ENCODE measurements at places on chromosomes 11 and 22.

- DNase-seq, result no peak
Observed at GRCh38 chr22:28395520-28395919, 284.1 kb downstream of the TTC28 start.

DNA sequence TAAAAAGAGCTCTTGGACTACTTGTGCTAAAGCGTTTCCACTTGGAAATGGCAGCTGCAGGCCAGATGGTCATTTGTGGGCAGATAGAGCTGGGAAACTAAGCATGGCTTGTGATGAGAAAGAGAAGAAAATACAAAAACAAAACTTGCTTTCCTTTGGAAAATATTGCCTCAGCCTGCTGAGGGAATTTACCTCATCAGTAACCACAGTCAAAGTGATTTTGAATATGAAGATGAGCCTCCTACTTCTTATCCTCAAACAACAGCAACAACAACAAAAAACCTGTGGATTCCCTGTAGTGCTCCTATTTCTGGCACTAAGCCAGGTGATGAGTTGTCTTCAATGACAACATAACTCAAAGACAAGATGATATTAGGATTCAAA, 62.7 kb upstream of the FIBIN start:
- peak; percentile 37 for DNase-seq

DNA sequence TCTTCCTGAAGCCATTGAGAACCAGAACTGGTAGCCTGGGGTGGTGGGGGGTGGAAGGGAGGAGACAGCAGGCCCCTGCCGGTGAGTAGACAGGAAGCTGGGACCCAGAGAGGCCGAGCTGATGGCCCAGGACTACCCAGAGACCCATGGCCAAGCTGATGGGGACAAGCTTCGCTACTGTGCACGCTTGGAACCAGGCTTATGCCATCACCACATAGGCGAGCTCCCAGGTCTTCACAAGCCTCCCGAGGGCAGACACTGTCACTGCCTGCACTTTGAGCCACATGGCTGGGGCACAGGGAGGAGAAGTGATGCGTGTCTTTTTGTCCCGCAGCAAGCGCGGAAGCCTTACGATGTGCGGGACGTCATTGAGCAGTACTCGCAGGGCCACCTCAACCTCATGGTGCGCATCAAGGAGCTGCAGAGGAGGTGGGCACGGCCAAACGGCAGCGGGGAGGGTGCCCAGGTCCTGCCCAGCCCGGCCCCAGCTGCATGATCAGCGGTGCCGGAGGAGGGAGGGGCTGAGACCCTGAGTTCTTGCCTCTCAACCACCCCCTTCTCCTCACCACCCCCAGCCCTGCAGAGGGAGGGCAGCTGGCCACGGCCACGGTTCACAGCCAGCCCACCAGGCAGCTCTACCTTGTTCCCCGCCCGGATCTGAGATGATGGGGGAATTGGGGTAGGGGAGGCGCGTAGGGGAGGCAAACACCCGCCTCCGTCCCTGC, 76.0 kb upstream of the KCNQ1OT1 start:
- DNase-seq, result no peak

- no peak for DNase-seq
Observed at GRCh38 chr11:9916480-9916879, 252.6 kb downstream of the SWAP70 start.

- DNase-seq, result no peak
Observed at GRCh38 chr11:26244207-26244606, 87.7 kb upstream of the ANO3 start.

- no peak for DNase-seq
Observed at GRCh38 chr11:113457784-113458183, 17.4 kb downstream of the DRD2 start.

- no peak for DNase-seq
Observed at GRCh38 chr22:36259615-36260300, 6.8 kb downstream of the APOL1 start.

DNA sequence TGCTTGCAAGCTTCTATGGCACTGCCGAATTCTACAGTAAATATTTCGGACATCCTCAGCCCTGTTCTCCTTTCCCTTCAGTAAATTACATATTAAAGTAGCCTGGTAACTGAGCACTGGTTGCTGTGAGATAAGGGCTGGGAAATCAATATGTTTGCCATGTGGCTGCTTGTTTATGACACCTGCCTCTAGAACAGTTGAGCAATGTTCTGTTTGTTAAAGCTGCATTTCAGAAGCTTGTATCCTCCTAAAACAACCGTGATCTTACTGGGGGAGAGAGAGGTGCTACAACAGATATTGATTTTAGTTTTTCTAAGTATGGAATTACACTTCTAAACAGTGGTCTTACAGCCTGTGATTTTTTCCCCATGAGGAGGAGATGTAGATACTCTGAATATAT, 39.4 kb downstream of the ZBTB16 start:
- peak; percentile 92 for DNase-seq

- DNase-seq, result no peak
Observed at GRCh38 chr11:70644343-70645060, 246.2 kb downstream of the CTTN start.

- peak; percentile 70 for DNase-seq
Observed at GRCh38 chr11:22130462-22131053, 62.3 kb upstream of the ANO5 start.

- DNase-seq, result no peak
Observed at GRCh38 chr11:75277991-75278790, 37.6 kb downstream of the TPBGL start.

GRCh38 chr11:12409621-12410005, 32.2 kb downstream of the PARVA start:
- DNase-seq, result no peak

- DNase-seq, result no peak
Observed at GRCh38 chr22:23383491-23384361, 196.4 kb downstream of the IGLL1 start.

- DNase-seq, result no peak
Observed at GRCh38 chr11:85772695-85773094, 38.2 kb downstream of the SYTL2 start.

GRCh38 chr11:122100037-122100755, 15.8 kb downstream of the BLID start:
- DNase-seq, result no peak

GRCh38 chr11:47523490-47524225, 29.3 kb downstream of the CELF1 start:
- peak; percentile 67 for DNase-seq

DNA sequence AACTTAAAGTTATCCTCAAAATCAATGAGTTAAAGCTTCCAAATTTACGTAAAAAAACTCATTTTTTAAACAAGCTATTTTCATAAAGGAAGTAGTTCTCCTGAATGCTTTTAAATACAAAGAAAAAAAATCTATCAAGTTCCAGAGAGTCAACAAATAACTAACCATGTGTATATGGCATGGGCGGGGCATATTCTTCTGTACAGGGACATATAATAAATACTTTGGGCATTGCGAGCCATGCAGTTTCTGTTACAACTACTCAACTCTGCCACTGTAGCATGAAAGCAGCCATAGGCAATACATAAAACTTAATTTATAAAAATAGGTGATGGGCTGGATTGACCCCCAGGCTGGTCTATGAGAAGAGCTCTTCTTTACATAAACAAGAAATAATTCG, 57.8 kb downstream of the BTBD10 start:
- no peak for DNase-seq

- DNase-seq, result no peak
Observed at GRCh38 chr22:20639750-20640149, 132.3 kb downstream of the MED15 start.

GRCh38 chr11:64881476-64881875, 3.1 kb upstream of the EHD1 start:
- no peak for DNase-seq

DNA sequence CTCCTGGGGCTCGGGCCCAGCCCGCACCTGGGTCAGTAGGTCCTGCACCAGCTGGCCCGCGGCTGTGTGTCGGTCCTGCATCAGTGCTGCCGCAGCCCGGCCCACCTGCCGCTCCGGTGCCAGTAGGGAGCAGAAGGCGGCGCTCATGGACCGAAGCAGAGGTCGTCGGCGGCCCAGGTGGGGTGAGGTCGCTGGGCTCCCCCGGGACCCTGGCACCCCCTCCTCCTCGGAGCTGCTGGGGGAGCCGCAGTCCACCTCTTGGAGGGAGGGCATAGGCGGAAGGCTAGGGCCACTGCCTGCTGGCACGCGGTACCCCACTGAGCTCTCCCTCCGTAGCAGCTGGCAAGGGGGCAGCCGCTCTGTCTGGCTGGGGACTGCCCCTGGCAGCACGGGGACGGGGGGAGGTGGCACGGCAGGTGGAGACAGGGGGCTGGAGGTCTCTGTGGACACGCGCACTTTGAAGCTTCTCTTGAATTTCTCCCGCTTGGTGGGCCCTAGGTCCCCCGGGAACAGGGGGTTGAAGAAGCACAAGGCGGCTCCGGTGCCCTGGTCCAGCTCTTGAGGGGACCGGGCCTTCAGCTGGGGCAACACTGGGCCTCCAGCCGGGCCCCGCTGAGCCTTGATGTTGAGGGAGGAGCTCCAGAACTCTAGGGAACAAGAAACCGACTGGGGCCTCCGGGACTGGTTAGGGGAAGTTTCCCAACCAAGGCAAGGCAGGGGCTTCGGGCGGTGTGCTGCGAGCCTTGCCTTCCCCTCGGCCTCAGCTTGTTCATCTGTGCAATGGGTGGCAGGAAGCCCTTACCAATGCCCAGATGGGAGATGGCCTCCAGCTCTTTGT, 1.4 kb downstream of the RIN1 start:
- DNase-seq, result no peak

GRCh38 chr11:106160494-106160893, 83.0 kb downstream of the AASDHPPT start:
- DNase-seq, result no peak

DNA sequence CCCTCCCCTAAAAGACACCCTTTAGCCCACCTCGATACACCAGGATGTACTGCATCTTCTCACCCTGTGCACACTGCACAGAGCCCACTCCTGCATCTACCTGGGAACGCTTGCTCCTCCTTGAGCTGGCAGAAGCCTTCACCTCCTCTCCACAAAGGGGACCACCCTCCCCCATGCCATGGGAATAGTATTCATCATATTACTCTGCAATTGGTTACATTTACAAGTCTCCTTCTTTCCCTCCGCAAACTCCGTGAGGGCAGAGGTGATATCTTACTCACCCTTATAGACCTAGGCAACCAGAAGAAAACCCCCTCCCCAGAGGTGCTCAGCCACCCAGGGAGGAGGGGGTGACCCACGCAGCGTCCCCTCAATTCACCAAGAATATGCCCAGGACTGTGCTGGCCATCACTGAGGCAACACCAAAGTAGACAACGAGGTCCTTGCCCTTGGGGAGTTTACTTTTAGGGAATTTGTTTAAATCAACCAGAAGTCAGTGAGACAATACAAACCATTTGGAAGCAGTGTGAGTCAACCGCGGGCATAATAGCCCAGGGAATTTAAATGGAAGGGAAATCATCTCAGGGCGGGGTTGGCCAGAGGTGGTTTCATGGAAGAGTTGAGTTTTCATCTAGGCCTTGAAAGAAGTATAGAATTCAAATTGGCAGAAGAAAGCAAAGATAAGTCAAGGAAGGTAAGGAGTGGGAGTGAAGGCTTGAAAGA, 214.5 kb downstream of the BARX2 start:
- DNase-seq, result no peak

DNA sequence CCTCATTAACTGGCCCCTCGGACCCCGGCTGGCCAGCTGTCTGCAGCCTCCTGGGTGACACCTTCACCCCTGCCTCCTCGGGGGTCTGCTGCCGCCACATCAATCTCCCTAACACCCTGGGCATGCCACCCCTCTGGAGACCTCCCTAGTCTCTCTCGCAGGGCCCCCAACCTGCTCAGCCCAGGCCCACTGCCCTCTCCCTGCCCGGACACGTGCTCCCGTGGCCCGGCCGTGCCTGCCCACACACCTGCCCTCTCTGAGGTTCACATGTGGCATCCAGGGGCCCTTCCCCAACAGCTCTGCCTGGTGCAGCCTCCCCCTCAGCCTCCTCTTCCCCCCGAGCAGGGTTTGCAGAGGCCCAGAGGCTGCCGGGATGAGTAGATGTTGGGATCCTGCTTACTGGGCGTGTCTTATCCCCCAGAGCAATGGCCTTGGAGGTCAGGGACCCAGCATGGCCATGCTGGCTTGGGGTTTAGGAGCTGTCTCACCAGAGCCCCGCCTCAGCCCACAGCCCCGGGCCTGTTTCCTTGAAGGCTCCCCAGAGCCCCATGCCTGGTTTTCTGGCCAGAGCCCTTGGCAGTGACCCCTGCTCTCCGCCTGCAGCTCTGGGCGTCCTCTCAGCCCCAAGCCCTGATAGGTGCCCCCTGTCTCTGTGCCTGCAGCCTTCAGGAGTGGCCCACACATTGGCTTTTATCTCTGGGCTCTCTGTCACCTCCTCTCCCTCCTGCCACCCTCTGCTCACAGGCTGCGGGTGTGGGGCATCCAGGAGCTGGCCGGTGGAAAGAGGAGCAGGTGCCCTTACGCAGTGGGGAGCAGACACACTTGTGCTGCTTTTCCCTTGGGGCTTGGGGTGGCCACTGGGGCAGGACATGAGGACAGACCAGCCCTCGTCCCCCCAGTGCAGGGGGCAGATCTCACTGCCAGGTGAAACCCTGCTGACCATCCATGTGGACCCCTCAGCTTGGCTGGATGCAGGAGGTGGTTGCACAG, 25.7 kb upstream of the SEPTIN5 start:
- no peak for DNase-seq

- no peak for DNase-seq
Observed at GRCh38 chr22:37230673-37231405, 13.2 kb downstream of the RAC2 start.

DNA sequence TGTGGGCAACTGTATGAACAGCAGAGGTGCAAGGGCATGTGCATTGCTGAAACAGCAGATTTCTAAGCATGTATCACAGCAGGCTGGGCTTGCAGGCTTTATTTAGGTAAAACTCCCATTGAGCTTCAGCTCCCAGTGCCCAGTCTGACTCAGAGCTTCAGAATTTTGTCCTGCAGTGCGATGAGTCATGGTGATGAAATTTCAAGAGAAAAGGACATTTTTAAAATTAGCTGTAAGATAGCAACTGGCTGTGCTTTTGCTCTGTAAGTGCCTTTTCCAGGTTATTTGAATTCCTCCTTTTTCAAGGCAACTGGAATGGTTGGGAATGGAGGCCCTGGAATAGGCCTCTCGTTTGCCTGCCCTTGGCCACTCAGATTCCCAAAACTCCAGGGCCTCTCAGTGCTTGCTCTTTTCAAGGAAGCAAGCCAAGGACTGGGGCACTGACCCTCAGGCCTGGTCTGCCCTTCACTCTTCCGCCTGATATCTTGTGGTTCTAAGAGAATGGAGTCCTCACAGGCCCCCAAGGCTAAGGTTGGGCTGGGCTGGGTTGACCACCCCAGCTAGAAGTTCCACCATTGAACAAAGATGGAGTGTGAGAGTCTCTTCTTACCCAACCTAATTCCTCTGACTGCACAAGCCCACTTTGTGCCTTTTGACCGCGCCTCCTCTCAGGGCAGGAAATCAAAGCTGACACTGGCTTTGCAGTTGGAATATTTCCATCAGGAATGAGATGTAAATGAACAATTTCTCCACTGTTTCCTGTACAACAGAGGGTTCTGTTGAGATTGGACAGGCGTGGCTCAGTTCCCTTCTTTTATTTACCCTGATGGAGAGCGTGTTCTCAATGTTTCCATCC, 59.5 kb upstream of the PRSS23 start:
- peak; percentile 91 for DNase-seq

GRCh38 chr11:93936460-93936859, 84.7 kb upstream of the HEPHL1 start:
- peak; percentile 81 for DNase-seq

- peak; percentile 52 for DNase-seq
Observed at GRCh38 chr22:24758164-24758799, 16.2 kb downstream of the PIWIL3 start.

GRCh38 chr11:10041748-10042446, 252.1 kb downstream of the SBF2 start:
- no peak for DNase-seq

GRCh38 chr11:108591893-108592292, 1.7 kb downstream of the EXPH5 start:
- no peak for DNase-seq
